ENCODE measurements at places on chromosomes 3 and 15. TPM values are rescaled to one million over a fixed set of nuclear protein-coding genes. Genes with fewer than 3 reads are reported as not detected.

SAMMSON gene
- polyA plus RNA-seq: not detected

TP63 gene
- 144 TPM for polyA plus RNA-seq

BNC1 gene
- 103 TPM for polyA plus RNA-seq

RTP3 gene
- not detected for polyA plus RNA-seq

CPN2 gene
- not detected for polyA plus RNA-seq

TM6SF1 gene
- polyA plus RNA-seq: not detected

SLC38A3 gene
- polyA plus RNA-seq: 0.06 TPM

EFCC1 gene
- not detected for polyA plus RNA-seq

PTPRG gene
- 11.7 TPM for polyA plus RNA-seq

ZMYND10 gene
- polyA plus RNA-seq: 0.33 TPM

SCAMP2 gene
- polyA plus RNA-seq: 70.6 TPM

CX3CR1 gene
- polyA plus RNA-seq: not detected

CD200R1L gene
- not detected for polyA plus RNA-seq

MUC13 gene
- not detected for polyA plus RNA-seq

SLC22A14 gene
- 0.10 TPM for polyA plus RNA-seq

SMAD6 gene
- 0.11 TPM for polyA plus RNA-seq

RGMA gene
- polyA plus RNA-seq: 0.14 TPM

RBP2 gene
- not detected for polyA plus RNA-seq
